ENCODE measurements at places on chromosomes 6 and 20. TPM values are rescaled to one million over a fixed set of nuclear protein-coding genes. Genes with fewer than 3 reads are reported as not detected.

- no peaks in the 10 kb centered on the region for H3K36me3 ChIP-seq
- no peak overlapping the region for H3K27ac ChIP-seq
- DNase-seq, result no peak
- H3K27me3 ChIP-seq, result peaks cover 10% of the 10 kb centered on the region
Observed at GRCh38 chr6:44024574-44025219, 102.6 kb downstream of the MRPL14 start.

DNA sequence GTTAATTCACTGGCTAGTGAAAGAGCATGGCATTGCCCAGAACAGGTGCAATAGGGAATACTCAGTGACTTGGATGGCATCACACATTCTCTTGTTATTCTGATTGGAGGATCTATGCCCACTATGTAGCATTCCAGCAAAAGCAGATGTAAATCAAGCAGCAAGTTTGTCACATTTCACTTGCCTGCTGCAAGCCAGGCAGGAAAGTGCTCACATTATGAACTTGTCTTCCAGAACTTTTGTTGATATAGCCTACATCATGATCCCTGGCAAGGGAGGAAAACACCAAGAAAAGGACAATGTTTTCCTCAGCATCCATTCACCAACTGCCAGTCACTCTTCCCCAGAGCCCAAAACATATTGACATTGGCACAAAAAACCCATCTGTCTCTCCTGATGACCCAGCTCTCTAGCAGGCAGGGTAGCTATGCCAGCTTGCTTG, 77.8 kb downstream of the ARHGAP18 start:
- H3K27ac ChIP-seq, result no peak overlapping the region
- peaks cover 10% of the 10 kb centered on the region for H3K4me1 ChIP-seq
- no peak overlapping the region for H3K4me3 ChIP-seq

- no peak overlapping the region for H3K27ac ChIP-seq
- DNase-seq, result no peak
- no peaks in the 10 kb centered on the region for H3K27me3 ChIP-seq
- no peaks in the 10 kb centered on the region for H3K4me1 ChIP-seq
- no peaks in the 10 kb centered on the region for H3K36me3 ChIP-seq
Observed at GRCh38 chr6:150366118-150366778, 2.6 kb upstream of the IYD start.

DNA sequence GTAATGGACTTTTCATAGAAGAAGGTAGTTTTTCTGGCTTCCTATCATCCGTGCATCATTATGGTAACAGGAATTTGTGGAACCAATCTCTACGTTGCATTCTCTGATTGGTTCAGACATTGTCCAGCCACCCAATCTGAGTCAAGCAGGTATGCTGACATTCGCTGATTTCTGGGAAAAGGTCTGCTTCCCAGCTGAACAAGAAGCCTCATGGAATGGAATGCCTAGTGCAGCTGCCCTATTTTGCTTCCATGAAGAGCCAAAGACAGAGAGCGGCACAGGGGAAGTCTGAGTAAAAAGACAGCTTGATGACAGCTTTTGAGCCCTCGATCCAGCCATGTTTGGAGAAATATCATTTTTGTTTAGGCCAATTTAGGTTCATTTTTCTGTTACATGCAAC, 38.5 kb upstream of the TXLNB start:
- no peak overlapping the region for H3K27ac ChIP-seq
- no peaks in the 10 kb centered on the region for H3K27me3 ChIP-seq
- no peaks in the 10 kb centered on the region for H3K36me3 ChIP-seq
- DNase-seq, result no peak

ABHD16B gene
- not detected for total RNA-seq

VGLL2 gene
- total RNA-seq, result not detected

GRCh38 chr6:22006795-22007194, 290.0 kb downstream of the PRL start:
- no peak overlapping the region for H3K4me3 ChIP-seq
- no peaks in the 10 kb centered on the region for H3K4me1 ChIP-seq
- no peak overlapping the region for H3K27ac ChIP-seq

- H3K27ac ChIP-seq, result no peak within 1 kb of the TSS
- peak within 1 kb of the TSS; percentile 23 for H3K4me3 ChIP-seq
- no peak for DNase-seq
- peaks cover 42% of the 10 kb centered on the region for H3K27me3 ChIP-seq
- H3K4me1 ChIP-seq, result peaks cover 6% of the 10 kb centered on the region
- H3K36me3 ChIP-seq, result no peaks in the 10 kb centered on the region
Observed at GRCh38 chr20:1001911-1002681, at the start of gene RSPO4. RSPO4 (minus strand) TSS chr20:1002311; CDS start chr20:1002164, 147 bp downstream.

GRM4 gene
- total RNA-seq, result not detected

PRSS16 gene
- total RNA-seq, result 2.4 TPM

VIP gene
- total RNA-seq, result not detected

DNA sequence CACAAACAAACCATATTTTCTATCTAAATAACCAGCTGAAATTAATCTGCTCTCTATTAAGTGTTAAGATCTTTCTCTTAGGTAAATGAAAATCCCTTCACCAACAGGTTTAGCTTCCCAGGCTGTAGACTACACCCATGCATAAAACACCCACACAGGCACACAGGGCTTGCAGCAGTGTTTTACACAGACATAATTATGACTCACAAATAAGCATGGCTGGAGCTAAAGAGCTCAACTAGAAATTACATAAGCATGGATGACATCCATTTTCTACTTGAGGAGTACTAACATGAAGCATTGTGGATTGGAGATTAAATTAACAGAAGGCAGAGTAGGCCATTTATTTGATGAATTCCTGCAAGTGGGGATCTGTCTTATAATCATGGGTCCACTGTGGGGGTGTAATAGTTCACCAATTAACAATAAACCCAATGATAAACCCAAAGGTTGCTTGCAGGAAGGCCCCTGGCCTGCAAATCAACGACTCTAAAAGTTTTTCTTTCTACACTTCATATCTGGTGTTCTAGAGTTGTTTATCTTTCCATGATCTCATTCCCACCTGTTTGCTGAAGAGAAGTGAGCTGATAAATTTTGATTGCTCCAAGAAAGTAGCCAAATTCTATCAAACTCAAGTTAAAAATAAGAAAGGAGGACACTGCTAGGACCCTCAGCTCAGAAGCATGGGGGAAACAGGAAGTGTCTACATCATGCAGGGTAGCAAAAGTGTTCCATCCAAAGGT, 33.8 kb upstream of the E2F3 start:
- no peak overlapping the region for H3K4me3 ChIP-seq
- peak; percentile 35 for DNase-seq
- H3K27ac ChIP-seq, result peak overlapping the region; percentile 16
- H3K27me3 ChIP-seq, result no peaks in the 10 kb centered on the region
- H3K4me1 ChIP-seq, result peaks cover 53% of the 10 kb centered on the region
- H3K36me3 ChIP-seq, result no peaks in the 10 kb centered on the region

DNA sequence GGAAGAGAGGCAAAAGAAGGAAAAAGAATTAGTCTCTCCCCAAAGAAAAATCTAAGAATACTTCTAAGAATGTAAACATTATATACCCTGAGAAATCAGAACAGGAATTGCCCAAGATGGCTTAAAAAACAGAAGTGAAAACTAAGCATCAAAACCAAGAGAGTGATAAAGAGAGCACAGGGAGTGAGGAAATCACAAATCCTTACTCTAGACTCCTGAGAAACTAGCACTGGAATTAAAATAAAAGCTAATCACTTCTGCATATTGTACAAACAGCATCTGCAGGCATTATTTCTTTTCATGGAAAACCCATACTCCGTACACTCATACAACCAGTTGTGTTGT, 285.7 kb downstream of the BTBD9 start:
- DNase-seq, result no peak
- H3K36me3 ChIP-seq, result no peaks in the 10 kb centered on the region
- H3K4me3 ChIP-seq, result no peak overlapping the region
- H3K27ac ChIP-seq, result no peak overlapping the region
- peaks cover 22% of the 10 kb centered on the region for H3K4me1 ChIP-seq
- no peaks in the 10 kb centered on the region for H3K27me3 ChIP-seq

DNA sequence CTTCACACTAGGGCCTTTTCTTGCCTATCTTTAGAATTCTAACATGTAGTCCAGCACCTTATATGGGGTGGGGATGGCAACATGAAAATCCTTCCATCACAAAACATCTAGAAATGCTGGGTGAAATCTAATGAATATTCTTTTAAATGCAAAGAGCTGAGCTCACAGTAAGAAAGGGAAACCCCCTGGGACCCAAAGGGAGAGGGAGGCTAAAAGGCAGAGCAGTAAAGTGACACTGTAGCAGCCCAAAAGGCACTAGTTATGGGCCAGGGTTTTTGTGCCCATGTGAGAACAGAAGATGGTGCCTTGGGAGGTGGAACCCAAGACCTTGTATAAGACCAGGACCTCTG, 66.7 kb downstream of the TRAM2 start:
- peaks cover 12% of the 10 kb centered on the region for H3K36me3 ChIP-seq
- no peak overlapping the region for H3K27ac ChIP-seq
- no peaks in the 10 kb centered on the region for H3K4me1 ChIP-seq
- H3K4me3 ChIP-seq, result no peak overlapping the region

GRCh38 chr6:107237992-107238660, 122.8 kb upstream of the BEND3 start:
- peaks cover 28% of the 10 kb centered on the region for H3K36me3 ChIP-seq
- no peaks in the 10 kb centered on the region for H3K27me3 ChIP-seq
- no peak overlapping the region for H3K4me3 ChIP-seq
- DNase-seq, result no peak
- H3K27ac ChIP-seq, result no peak overlapping the region

DNA sequence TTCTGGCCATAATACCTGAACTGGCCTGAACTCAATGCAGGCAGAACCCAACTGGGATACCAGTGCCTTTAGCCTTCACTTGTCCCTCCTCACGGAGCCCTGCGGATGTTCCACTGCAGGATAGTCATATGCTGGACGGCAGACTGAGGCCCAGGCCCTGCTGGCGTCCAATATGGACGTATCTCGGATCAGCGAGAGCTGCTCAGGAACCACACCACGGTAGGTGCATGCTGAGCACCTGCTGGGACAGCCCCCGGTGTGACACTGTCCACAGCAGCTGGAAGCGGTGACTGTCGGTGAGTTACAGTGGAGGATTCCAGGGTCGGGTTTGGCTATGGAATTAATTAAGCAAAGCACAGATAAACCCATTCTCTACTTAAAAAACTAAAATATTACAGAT, 48.7 kb downstream of the PSMG4 start:
- no peak for DNase-seq
- no peaks in the 10 kb centered on the region for H3K27me3 ChIP-seq
- H3K27ac ChIP-seq, result no peak overlapping the region
- no peaks in the 10 kb centered on the region for H3K4me1 ChIP-seq
- H3K36me3 ChIP-seq, result peaks cover 1% of the 10 kb centered on the region

DNA sequence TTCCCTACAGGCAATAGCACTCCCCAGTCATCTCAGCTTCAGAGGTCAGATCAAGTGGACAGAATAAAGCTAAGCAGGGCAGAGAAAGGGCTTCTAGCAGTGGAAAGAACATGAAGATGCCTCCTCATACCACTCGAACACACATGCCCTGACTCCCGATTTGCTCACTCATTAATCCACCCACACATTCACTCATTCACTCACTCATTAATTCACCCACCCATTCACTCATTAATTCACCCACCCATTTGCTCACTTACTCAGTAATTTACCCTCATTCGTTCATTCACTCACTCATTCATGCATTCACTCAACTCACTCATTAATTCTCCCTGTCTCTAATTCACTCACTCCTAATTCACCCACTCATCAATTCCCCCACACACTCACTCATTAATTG, 43.9 kb downstream of the HNF4A start:
- H3K4me3 ChIP-seq, result no peak overlapping the region
- H3K4me1 ChIP-seq, result no peaks in the 10 kb centered on the region
- no peaks in the 10 kb centered on the region for H3K36me3 ChIP-seq
- H3K27me3 ChIP-seq, result peaks cover 3% of the 10 kb centered on the region
- no peak for DNase-seq

- DNase-seq, result peak; percentile 87
- peak overlapping the region; percentile 56 for H3K27ac ChIP-seq
- H3K36me3 ChIP-seq, result no peaks in the 10 kb centered on the region
- peaks cover 36% of the 10 kb centered on the region for H3K4me1 ChIP-seq
- peaks cover 6% of the 10 kb centered on the region for H3K27me3 ChIP-seq
- H3K4me3 ChIP-seq, result peak overlapping the region; percentile 65
Observed at GRCh38 chr6:42104095-42104803, 38.2 kb downstream of the C6orf132 start.

GRCh38 chr6:162621246-162621645, 106.3 kb downstream of the PRKN start:
- no peak overlapping the region for H3K27ac ChIP-seq
- peaks cover 2% of the 10 kb centered on the region for H3K4me1 ChIP-seq
- H3K27me3 ChIP-seq, result no peaks in the 10 kb centered on the region
- DNase-seq, result peak; percentile 25
- no peaks in the 10 kb centered on the region for H3K36me3 ChIP-seq

TMEM14A gene
- total RNA-seq, result 16.8 TPM

VSTM2L gene
- total RNA-seq, result not detected

FANCE gene
- 18.9 TPM for total RNA-seq

- no peaks in the 10 kb centered on the region for H3K27me3 ChIP-seq
- H3K36me3 ChIP-seq, result peaks cover 4% of the 10 kb centered on the region
- no peak overlapping the region for H3K27ac ChIP-seq
- H3K4me3 ChIP-seq, result no peak overlapping the region
Observed at GRCh38 chr6:52503851-52504781, 72.7 kb downstream of the TRAM2 start.

GRCh38 chr6:85580878-85581267, 12.8 kb downstream of the SNX14 start:
- no peaks in the 10 kb centered on the region for H3K27me3 ChIP-seq
- H3K36me3 ChIP-seq, result peaks cover 43% of the 10 kb centered on the region
- peaks cover 33% of the 10 kb centered on the region for H3K4me1 ChIP-seq
- H3K4me3 ChIP-seq, result no peak overlapping the region
- no peak overlapping the region for H3K27ac ChIP-seq

DNA sequence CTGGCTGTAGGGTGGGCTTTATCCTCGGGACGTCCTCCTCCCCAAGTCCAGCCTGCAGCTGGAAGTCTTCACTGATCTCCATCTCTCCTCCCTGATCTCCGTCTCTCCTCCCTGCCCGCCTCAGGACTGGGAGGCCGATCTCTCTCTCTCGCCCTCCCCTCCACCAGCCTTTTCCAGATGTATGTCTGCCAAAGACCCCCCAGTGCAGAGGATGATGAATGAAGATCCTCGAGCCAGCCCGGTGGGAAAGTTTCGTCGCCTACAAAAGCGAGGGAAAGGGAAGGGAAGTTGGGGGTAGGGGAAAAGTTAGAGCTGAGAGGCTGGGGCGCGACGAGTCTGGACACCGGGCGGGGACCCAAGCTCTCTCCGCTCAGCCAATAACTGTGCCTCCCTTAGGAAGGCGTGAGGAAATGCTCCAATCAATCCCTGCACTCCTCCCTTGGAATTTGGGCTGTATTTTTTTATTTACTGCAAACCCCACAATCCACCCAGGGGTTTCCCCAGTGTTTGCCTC, 595 bp upstream of the SRF start:
- DNase-seq, result peak; percentile 12
- peak overlapping the region; percentile 83 for H3K4me3 ChIP-seq
- no peaks in the 10 kb centered on the region for H3K27me3 ChIP-seq
- peaks cover 35% of the 10 kb centered on the region for H3K4me1 ChIP-seq
- H3K36me3 ChIP-seq, result peaks cover 9% of the 10 kb centered on the region
- peak overlapping the region; percentile 81 for H3K27ac ChIP-seq

Data from activated CD4-positive, alpha-beta memory T cell treated with anti-CD3 and anti-CD28 coated beads for 36 hours (primary cell).